ENCODE measurements at places on chromosomes 11 and 22.

- DNase-seq: no peak
Observed at GRCh38 chr22:17789379-17790200, 15.3 kb upstream of the BID start.

DNA sequence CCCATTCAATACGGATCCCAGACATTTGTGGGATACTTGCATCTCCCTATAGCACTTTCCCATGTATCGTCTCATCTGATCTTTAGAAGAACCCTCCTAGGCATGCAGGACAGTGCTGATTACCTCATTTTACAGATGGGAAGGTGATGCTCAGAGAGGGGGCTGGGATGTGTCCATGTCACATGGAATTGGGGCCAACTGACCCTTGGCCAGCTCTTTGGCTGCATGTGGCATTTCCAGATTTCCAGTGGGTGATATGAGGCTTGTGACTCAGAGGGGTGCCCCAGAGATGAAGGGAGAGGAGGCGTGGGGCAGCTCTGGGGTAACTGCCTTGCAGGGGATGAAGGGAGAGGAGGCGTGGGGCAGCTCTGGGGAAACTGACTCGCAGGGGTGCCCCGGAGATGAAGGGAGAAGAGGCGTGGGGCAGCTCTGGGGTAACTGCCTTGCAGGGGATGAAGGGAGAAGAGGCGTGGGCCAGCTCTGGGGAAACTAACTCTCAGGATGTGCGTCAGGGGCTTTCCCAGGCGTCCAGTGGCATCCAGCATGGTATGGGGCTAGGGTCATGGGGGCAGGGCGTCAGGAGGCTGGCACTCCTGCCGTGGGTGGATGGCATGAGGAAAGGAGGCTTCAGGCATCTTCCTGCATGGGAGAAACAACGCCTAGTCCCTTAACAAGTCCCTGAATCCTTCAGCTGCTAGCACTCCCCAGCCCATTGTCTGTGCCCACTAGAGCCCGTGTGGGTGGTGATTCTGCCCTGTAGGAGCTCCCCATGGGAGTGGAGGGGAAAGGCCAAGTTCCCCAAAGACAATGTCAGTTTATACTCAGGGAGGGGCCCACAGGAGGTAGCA is 11.9 kb upstream of the CERK start:
- DNase-seq: no peak

DNA sequence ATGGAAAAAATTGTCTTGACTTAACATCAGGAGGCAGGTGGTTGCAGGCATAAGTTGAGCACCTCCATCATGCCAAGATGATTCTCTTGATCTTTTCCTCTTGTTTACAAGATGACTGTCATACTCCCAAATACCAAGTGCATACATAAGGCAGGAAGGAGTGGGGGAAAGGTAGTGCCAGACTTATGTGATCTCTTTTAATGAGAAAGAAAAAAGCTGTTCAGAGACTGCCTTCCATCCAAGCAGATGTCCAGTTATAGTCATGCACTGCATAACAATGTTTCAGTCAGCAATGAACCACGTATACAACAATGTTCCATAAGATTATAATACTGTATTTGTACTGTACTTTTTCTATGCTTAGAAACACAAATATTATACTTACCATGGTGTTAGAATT is 135.7 kb downstream of the EHF start:
- DNase-seq: no peak

DNA sequence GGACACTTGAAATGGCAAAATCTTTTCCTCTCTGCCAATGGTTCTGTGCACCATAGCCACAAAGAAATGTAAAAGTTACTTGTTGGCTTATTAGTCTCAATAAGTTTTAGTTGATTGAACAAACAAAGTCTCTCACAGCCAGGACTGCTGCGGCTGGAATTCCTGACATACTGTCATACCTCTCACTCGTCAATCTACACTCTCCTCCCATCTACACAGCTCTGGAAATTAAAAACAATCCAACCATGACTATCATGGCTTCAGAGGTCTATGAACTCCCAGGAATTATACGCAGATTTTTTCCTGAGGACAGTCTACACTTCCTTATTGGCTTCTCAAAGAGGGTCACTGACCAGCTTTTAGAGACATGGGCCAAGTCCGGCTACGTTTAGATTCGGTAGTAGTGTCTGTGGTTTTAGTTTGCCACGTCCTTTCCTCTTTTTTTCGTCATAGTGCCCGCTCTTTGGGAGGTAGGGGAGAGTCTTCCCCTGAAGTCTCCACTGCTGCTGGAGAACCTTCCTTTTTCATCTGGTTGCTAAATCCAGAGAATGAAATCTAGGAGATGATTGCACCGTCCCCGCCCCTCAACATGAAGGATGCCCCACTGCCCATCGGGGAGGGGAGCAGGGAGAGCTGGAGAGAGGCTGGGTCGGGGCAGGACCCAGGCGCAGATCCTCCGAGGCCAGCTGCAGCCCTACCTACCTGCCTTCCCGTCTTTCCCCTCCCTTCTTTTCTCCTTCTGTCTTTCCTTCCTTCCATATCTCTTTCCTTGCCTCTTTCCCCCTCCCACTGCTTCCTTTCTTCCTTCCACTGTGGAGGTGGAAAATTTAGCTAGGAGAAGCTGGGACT is 1.0 kb upstream of the PLEKHB1 start:
- DNase-seq: no peak

DNA sequence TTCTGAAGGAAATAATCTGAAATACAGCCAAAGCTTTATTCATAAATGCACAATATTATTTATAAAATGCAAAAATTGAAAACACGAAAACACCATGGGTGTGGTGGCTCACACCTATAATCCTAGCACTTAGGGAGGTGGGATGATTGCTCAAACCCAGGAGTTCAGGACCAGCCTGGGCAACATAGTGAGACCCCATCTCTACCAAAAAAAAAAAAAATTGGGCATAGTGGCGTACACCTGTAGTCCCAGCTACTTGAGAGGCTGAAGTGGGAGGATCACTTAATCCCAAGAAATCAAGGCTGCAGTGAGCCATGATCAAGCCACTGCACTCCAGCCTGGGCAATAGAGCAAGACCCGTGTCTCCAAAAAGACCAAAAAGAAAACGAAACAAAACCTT is 5.2 kb upstream of the RDX start:
- DNase-seq: no peak

Measured in suprapubic skin (tissue), 4 donors.